ENCODE measurements at places on chromosomes 6 and 20.

- H3K27ac ChIP-seq, result no peak overlapping the region
- peak overlapping the region; percentile 91 for H3K4me3 ChIP-seq
- H3K4me1 ChIP-seq, result peaks cover 7% of the 10 kb centered on the region
- no peaks in the 10 kb centered on the region for H3K36me3 ChIP-seq
Observed at GRCh38 chr6:158231551-158232315, 63.6 kb downstream of the GTF2H5 start.

- no peak overlapping the region for H3K27ac ChIP-seq
- no peak overlapping the region for H3K4me3 ChIP-seq
- DNase-seq, result no peak
- H3K27me3 ChIP-seq, result no peaks in the 10 kb centered on the region
- H3K4me1 ChIP-seq, result peaks cover 4% of the 10 kb centered on the region
Observed at GRCh38 chr6:100427452-100427851, 37.3 kb downstream of the SIM1 start.

DNA sequence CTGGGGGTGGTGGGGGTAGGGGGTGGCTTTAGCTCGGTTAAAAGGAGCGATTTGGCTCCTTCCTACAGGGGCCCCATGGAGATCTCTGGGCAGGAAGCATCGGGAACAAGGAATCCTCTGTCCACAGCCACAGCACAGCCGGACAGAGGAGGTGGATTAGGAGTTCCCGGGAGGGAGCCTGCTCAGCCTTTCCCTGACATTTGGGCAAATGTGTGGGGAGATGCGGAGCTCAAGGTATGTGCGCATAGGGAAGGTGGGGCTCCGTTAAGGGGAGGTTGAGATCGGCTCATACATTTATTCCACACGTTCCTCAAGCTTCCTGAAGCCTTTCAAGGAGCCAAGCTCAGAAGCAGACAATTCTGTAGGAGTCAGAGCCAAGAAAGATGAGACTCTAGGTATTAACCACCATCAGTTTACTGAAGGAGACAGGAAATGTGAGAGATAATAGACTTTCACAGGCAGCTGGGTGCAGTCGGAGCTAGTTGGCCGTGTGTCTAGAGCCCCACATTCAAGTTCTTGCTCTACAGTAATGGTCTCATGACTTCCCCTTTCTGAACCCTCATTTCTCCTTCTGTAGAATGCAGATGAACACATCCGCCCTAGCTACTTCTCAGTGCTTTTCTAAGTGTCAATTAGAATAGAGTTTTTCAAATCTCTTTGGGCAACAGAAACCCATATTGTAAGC is 40.8 kb upstream of the EPB41L1 start:
- H3K4me3 ChIP-seq, result no peak overlapping the region
- no peaks in the 10 kb centered on the region for H3K27me3 ChIP-seq
- no peak for DNase-seq
- H3K27ac ChIP-seq, result no peak overlapping the region
- no peaks in the 10 kb centered on the region for H3K4me1 ChIP-seq

DNA sequence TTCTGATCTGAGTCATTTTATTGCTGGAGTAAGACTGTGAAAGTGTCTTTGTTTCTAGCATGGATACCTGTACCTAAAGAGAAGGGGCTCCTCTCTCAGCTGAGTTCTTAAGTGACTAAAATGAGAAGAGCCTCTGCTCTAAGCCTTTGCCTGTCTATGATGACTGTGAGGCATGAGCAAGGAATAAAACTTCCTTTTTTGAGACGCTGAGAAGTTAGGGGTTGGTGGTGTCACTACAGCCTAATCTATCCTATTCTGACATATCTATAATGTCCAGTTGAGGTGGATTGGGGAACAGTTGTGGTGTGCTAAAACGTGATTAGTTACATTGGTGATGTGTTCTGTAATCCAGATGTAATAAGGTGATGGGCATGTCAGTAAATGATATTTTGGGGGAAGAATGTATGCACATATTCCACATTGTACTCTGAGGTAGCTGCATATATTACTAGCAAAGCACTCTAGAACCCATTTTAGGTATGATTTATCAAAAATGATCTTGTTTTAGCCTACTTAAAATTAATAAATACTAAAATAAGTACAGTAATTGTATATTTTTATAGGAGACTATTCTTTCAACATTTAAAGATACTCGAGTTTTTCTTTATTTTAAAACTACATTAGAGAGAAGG is 18.1 kb downstream of the ADGRB3 start:
- H3K4me1 ChIP-seq, result no peaks in the 10 kb centered on the region
- no peak overlapping the region for H3K4me3 ChIP-seq
- no peaks in the 10 kb centered on the region for H3K27me3 ChIP-seq
- no peak overlapping the region for H3K27ac ChIP-seq
- no peaks in the 10 kb centered on the region for H3K36me3 ChIP-seq

- no peak overlapping the region for H3K4me3 ChIP-seq
- no peak for DNase-seq
- no peaks in the 10 kb centered on the region for H3K27me3 ChIP-seq
- no peaks in the 10 kb centered on the region for H3K36me3 ChIP-seq
- no peaks in the 10 kb centered on the region for H3K4me1 ChIP-seq
Observed at GRCh38 chr6:62323818-62324431, 37.9 kb upstream of the KHDRBS2 start.

DNA sequence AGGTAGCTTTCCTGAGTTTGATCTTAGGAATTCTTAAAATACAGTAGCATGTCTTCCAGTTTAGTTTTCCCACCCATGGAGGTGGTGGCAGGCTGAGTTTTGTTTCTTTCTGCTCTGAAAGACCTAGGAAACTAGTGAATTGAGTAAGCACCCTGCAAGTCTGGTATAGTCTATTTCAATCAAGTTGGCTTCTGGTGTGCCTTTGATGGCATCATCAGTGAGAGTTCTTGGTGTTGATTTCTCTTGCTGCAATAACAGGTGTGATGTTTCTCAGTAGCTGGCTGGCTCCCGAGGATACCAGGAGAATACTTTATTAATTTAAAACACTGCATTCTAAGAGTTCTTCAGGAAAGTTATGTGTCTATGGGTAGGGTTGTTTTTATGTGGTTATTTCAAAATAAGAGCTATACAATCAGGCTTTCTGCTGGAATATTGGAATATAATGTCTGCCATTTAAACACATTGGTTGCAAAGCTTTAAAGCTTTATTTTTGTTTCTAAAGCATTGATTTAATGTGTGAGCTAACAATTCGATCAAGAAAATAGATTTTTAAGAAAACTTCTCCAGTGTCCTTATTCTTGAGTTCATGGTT is 19.0 kb downstream of the VAPB start:
- H3K4me3 ChIP-seq, result no peak overlapping the region
- peaks cover 2% of the 10 kb centered on the region for H3K4me1 ChIP-seq
- no peak overlapping the region for H3K27ac ChIP-seq
- no peaks in the 10 kb centered on the region for H3K27me3 ChIP-seq

GRCh38 chr6:163329991-163330390 is 84.5 kb upstream of the QKI start:
- H3K36me3 ChIP-seq, result no peaks in the 10 kb centered on the region
- no peak overlapping the region for H3K4me3 ChIP-seq
- no peaks in the 10 kb centered on the region for H3K4me1 ChIP-seq
- DNase-seq, result no peak
- no peaks in the 10 kb centered on the region for H3K27me3 ChIP-seq
- no peak overlapping the region for H3K27ac ChIP-seq

GRCh38 chr6:89144354-89144906 is 1.4 kb upstream of the PM20D2 start:
- no peak for DNase-seq
- H3K4me3 ChIP-seq, result no peak overlapping the region
- H3K4me1 ChIP-seq, result no peaks in the 10 kb centered on the region
- no peaks in the 10 kb centered on the region for H3K36me3 ChIP-seq

GRCh38 chr6:24257282-24257681 is 100.6 kb downstream of the DCDC2 start:
- H3K27ac ChIP-seq, result no peak overlapping the region
- no peak overlapping the region for H3K4me3 ChIP-seq
- no peaks in the 10 kb centered on the region for H3K27me3 ChIP-seq
- H3K4me1 ChIP-seq, result peaks cover 2% of the 10 kb centered on the region

DNA sequence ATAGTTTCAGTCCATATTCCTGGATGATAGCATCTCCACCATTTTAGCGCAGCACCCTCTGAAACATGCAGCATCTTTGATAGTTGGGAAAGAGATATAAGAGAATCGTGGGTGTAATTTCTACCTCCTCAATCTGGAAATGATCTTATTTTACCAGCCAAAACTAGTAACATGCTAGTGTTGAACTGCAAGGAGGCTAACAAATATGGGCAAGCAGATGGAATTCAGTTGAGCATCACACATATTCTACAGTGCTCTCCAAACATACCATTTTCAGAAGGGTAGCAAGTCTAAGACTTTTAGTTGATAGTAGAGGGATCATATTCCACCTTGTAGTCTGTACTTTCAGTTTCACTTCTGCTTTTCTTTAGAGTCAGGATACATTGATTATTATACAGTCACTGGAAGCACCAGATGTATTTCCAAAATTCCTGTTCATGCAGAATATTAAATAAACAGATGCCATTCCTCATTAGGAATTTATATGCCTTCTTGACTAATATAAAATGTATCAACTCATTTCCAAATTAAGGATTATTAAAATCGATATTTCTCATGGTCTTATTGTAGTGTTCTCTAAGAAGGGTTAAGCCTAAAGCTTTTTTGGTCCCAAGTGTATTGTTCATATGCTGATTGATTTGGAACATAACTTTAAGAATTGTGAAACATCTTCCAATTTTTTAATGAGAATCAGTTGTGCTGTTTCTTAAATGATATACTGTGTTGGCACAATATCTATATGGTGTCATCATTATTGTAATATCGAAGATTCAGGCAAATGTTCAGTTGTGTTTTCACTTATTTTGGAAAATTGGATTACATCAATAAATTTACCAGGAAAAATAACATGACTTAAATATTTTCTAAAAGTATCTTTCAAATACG is 362.0 kb downstream of the CENPW start:
- no peak overlapping the region for H3K27ac ChIP-seq
- no peak overlapping the region for H3K4me3 ChIP-seq
- DNase-seq, result no peak
- H3K4me1 ChIP-seq, result no peaks in the 10 kb centered on the region
